NCI-H2107 (cell line): ENCODE measurements at places on chromosomes 11 and 22.

- DNase-seq: no peak
Measured at GRCh38 chr22:28955817-28956216, 72.4 kb downstream of the ZNRF3 start.

DNA sequence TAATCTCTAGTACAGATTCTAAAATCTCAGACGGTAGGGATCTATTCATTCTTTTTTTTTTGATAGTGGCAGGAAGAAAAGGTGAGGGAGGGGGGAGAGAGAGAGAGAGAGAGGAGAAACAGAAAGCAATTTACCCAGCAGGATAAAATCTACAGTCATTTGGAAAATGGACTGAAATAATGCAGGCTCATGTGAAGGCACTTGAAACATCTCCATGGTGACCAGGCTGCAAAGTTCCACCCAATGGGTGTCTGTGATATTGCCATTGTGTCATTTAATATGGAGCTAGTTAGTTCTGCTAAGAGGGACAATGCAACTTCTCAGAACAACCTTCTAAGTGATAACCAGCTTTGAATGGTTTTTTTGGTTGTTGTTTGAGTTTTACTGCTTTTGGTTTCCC lies 165.2 kb upstream of the RAG2 start:
- DNase-seq: no peak

DNA sequence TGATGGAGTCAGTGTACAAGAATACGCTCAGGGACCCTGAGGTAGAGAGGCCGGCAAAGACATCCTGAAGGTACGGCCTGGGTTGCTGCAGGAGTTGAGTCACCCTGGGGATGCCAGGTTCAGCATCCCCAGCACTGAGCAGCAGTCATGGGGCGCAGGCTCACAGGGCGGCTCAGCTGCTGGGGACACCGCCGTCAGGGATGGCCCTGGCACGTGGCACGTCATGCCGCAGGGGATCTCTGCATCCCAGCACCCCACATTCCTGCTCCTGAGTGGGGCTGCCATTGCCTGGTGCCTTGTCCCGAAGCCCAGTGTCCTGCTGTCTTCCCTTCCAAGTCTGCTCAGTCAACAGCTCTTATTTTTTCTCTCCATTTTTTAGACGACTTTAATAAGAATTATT lies 168.7 kb upstream of the NTM start:
- no peak for DNase-seq

DNA sequence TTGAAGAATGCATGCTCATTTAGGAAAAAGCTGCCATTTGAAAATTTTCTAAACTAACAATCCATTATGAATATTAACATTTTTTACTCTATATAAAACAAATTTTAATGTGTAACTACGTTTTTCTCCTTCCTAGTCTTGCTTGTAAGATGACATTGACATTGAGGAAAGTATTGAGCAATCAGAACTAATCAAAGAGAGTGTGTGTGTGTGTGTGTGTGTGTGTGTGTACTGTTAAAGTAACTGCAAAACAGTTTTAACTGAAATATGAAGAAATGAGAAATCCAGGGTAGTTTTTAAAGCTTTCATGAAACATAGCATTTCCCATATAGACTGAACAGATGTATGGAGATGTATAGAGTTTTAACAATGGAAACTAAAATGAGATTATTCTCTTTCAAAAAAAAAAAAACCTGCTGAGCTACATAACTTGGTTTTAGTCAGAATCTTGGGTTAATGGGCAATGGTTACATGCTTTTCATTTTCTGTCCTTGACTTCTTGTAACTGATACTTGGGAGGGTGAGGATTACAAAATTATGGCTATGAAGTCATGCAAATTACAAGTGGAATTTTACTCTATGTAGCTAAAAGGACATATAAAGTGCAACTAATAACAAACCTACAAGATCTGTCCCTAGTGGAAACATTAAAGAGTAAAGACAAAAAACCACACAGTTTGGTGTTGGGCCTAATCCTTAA lies 2.0 kb downstream of the PDGFD start:
- DNase-seq: no peak

- no peak for DNase-seq
Measured at GRCh38 chr11:113119966-113120736, 158.9 kb downstream of the NCAM1 start.
